ENCODE measurements at places on chromosomes 12 and 14.
A peak's percentile ranks its signal among the peaks of the same experiment; 100 is the strongest.

DNA sequence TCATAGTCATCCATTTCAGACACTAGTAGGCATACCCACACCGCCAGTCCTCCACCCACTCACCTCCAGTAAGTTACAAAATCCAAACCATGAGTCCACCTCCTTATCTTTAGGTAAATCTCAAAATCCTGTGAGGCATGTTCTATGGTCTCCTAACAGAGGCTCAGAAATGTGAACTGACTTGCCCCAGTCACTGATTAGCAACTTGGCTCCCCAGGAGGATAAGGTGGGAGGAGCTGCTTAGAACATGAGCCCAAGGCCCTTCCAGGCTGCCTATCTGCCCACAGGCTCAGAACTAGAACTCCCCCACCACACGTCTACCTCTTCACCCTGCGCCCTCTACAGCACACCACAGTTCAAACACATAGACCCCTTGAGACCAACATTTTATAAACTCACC, 19.9 kb downstream of the SETD3 start:
- no peak for DNase-seq

GRCh38 chr12:13581031-13581430, 384.5 kb downstream of the EMP1 start:
- DNase-seq = no peak

- DNase-seq = no peak
Observed at GRCh38 chr12:105110851-105111250, 3.3 kb downstream of the WASHC4 start.

DNA sequence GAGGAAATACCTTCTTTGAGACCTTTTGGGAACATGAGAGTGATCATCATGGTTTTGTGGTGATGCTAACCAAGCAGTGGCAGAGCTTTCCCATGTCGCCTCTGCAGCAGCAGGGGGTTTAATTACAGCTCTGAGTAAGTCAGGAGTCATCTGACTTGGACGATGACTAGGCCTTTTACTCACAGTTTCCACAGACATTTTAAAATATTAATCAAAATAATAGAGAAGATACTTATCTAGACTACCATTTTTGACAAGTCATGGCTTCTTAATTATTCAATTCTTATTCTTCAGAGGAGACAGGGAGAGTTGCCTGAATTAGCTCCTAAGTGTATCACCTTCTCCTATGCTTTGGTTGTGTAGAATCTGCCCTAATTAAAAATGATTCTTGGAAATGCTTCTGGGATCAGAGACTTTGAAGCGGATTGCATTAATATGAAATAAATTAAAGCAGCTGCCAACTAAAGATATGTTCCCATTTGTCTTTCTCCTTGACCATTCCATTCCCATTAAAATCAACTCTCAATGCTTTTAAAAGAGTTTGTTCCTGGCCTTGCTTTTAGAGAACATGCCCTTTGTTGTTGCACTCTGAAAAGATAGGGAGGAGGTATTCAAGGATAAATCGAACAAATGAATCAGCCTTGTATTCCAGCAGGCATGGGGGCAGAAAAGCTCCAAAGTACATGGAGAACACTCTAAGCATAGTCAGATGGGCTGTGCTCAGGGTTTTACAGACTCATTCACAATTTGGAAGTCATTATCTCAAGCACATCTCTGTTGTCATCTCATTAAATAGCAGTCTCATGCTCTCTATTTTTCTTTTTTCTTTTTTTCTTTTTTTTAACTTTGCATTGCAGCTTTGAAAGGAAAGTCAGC, 7.7 kb upstream of the IFNG-AS1 start:
- no peak for DNase-seq

GRCh38 chr12:20368114-20368650, at the start of gene PDE3A:
Gene PDE3A, plus strand, starts transcription at chr12:20368537. Its CDS starts 748 bp downstream, at chr12:20369285.
- DNase-seq = peak; percentile 79

DNA sequence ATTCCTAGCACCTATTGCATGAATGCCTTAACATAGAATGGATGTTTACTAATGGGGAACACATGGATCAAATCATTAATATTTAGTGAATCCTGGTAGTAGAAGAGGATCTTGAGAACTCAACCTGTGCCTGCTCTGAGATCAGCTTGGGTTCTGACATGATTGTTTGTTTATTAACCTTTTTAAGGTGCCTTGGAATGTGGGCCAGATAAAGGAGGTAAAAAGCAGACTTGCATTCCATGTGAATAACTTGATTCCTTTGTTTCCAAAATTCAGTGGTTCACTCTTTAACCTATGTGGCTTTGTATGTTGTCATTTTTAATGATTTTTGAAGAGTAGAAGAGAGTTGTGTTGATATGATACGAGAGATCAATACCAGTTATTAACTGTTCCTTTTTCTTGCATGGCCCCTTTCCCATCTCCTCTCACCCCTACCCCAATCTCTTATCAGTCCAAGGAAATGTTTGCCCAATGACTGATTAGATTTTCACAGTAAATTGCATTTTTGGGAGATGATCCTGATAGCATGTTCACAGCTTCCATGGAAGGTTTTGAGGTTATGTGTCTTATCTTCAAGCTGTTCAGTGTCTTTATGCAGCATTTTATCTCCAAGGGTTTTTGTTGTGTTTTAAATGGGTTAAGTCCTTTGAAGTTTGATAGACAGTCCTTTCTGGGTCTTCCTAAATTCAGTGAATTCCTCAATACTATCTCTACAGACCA, 193.7 kb upstream of the FRMD6 start:
- no peak for DNase-seq

- peak; percentile 92 for DNase-seq
Observed at GRCh38 chr12:57740656-57741412, 2.3 kb upstream of the AGAP2 start.

- no peak for DNase-seq
Observed at GRCh38 chr14:78007160-78007559, 163.0 kb upstream of the NRXN3 start.

- DNase-seq = no peak
Observed at GRCh38 chr12:132056320-132056719, 87.8 kb downstream of the DDX51 start.

Measured in Kasumi-1 (cell line).